Head of caudate nucleus (tissue), 42 donors: ENCODE measurements at places on chromosomes 7 and 10.

- peak; percentile 90 for DNase-seq
Measured at GRCh38 chr7:101165075-101165957, at the start of gene VGF. Gene VGF, minus strand, starts transcription at chr7:101165569. Its CDS starts 726 bp downstream, at chr7:101164843.

DNA sequence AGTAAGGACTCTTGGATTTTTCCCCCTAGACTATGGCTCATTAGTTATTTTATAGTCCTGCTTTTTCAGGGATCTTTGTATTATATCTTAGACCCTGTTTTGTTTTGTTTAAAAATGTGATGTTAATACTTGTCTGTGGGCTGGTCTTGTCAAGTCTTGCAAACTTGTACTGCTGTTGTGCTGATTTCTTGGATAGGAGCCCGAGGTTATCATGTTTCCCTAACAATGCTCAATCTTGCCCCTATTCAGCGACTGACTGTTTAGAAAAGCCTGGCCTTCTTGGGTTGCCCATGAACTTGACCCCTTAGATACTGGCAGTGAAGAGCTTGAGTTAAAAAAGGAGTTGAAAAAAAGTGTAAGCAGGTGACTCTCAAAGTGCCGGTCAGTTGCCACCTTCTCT lies 115.7 kb downstream of the KIAA1217 start:
- DNase-seq = no peak

- no peak for DNase-seq
Measured at GRCh38 chr7:108076156-108076555, 54.0 kb downstream of the LAMB4 start.

GRCh38 chr10:109966961-109967738 lies 40.6 kb upstream of the ADD3 start:
- no peak for DNase-seq

DNA sequence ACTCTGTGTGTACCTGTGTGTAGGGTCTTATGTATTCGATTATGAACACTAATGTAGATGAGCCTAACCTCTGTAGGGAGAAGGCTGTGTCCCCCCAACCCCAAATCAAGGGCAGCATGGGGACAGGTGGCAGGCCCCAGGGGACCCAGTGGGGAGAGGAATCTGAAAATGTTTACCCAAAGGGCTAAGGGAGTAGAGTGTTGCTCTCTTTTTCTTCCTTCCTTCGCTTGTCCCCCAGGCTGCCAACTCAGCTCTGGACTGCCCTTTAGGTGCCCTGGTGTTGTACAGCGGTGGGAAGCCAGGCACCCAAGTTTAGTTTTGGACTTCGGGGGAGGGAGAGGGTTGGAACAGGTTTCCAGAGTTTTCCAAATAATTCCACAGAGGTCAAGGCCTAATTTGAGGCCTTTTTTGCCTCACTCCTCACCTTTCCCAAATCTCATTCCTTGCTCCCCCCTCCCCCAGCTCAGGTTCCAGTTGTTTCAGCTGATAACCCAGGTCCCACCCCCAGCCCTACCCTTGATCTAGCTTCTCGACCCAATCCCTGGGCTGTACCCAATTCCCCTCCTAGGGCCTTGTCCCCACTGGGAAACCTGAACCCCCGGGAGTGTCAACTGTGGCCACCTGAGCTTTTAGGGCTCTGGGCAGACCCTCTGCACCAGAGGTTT lies 9.1 kb upstream of the PAX2 start:
- DNase-seq = no peak

DNA sequence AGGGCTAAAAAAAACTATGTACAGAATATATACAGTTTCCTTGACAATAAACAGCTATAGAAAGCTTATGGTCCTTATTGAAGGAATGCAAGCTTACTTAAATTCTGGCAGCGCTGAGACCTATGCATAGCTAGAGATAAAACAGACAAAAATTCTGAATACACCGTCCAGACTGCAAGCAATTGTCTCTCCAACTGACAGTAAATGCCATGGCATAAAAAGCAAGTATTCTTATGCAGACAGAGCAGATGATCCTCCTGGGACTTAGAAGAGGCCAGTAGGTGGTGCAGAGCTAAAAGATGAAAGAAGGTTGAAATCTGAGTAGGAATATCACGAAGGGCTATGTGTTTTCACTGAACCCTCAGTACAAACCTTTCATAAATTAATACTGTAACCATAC lies 157.0 kb upstream of the CACNA2D1 start:
- DNase-seq = no peak

GRCh38 chr10:23433701-23434100 lies 5.2 kb upstream of the OTUD1 start:
- DNase-seq = no peak
